ENCODE measurements at places on chromosomes 4 and X. TPM values are rescaled to one million over a fixed set of nuclear protein-coding genes. Genes with fewer than 3 reads are reported as not detected.

IL2RG gene
- total RNA-seq, result not detected

DNA sequence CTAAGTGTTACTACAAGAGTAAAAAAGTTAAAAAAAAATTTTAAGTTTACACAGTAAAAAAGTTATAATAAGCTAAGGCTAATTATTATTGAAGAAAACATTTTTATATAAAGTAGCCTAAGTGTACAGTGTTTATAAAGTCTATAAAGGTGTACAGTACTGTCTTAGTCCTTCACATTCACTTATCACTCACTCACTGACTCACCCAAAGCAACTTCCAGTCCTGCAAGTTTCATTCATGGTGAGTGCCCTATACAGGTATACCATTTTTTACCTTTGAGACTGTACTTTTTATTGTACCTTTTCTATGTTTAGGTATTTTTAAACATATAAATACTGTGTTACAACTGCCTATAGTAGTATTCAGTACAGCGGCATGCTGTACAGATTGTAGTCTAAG lies 74.2 kb downstream of the TMEM165 start:
- DNase-seq, result no peak

GRCh38 chr4:34202154-34202553 lies 2042.2 kb downstream of the ARAP2 start:
- DNase-seq, result no peak

GRCh38 chr4:44186096-44186849 lies 262.3 kb downstream of the KCTD8 start:
- DNase-seq, result no peak

DNA sequence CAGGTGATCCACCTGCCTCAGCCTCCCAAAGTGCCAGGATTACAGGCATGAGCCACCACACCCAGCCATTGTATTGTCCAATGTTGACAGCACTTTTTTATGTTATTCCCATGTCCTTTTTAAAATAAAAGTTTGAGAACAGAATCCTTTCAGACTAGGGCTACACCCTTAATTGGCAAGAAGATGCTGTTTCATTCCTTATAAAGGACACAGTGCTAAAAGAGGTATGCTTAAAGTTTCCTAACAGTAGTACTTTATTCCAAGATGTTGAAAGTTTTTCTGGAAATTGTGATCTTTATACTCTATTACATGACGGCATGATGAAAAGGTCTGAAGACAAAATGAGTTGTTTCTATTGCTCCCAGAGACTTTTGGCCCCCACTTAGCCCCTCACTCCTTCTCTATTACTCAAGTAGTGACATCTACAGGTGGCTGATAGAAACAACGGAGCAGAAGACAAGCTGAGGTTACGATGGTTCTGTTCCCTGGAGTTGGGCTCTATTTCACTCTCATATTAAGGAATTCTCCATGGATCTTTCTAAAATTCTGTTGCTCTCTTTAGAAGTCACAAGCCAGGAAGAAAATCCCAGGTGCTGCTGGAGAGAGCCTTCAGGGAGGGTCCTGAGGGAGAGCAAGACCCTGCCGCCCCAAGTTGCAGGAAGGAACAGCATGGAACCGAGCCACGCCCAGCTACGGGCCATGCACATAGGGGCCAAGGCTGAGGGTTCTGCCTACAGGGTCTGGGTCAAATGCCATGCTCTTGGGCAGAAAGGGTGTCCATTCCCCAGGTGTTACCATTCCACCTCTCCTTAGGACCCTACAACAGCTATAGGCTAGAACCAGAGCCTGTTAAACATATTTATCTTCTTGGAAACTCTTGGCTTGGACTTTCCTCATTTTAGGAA lies 22.8 kb downstream of the RPL9 start:
- no peak for DNase-seq

- no peak for DNase-seq
These were observed 20.5 kb upstream of the ZNF81 start for GRCh38 chrX:47815901-47816845.

DNA sequence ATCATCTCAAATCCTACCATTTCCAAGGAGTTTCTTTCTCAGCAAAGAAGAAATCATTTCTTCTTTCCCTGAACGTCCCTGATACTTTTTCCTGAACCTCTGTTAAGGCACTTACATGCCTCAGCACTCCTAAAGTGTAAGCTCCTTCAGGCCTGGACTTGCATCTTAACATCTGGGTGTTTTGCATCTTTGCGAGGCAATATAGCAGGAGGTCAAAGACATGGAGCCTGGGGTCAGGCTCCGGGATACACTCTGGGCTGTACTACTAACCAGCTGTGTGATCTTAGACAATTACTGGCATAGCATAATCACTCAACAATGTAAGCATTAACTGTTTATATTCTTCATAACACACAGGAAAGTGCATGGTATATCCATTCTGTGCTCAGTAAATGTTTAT lies 275.5 kb upstream of the BOD1L1 start:
- no peak for DNase-seq

C4orf50 gene
- 0.05 TPM for total RNA-seq

Measured in endothelial cell (in vitro differentiated cells).